ENCODE measurements at places on chromosomes 1 and 21.

GRCh38 chr1:232221802-232222499 lies 408.0 kb downstream of the SIPA1L2 start:
- DNase-seq: no peak

GRCh38 chr1:153568367-153569099 lies 2.9 kb upstream of the S100A2 start:
- DNase-seq: peak; percentile 80

- DNase-seq: no peak
Observed at GRCh38 chr1:18629659-18630510, 761 bp upstream of the PAX7 start.

- no peak for DNase-seq
Observed at GRCh38 chr1:83822208-83822607, 176.7 kb downstream of the TTLL7 start.

DNA sequence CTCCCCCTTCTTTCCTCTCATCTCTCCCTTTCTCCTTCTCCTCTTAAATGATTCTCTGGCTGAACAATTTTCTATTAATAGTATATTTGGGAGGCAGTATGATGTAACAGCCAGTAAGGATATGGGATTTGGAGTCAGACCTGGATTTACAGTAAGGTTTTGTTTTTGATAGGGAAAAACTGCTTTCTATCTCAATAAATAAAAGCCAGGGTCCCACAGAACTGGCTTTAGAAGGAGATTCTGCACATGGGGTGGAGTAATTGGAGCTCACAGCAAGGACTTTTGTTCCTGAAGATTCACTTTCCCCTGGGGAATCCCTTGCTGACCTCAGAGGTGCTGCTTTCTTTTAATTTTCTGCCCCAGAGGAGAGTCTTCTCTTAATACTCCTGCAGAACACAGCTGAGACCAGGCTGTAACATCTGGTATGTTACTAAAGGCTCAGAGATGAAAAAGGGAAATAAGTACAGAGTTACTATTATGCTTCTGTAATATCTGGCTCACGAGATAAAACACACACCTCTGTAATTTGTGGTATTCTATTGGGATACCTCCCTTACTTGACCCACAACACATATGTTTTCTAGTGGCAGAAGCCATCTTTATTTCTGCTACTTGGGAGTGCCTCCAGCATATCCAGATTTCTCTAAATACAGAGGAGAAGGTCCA lies 13.4 kb downstream of the EPB41 start:
- DNase-seq: no peak

GRCh38 chr1:61463220-61463619 lies 261.7 kb downstream of the TM2D1 start:
- no peak for DNase-seq

Data from GM19239 (cell line).